Spleen (tissue), 13 donors: ENCODE measurements at places on chromosomes 2 and 18. TPM values are rescaled to one million over a fixed set of nuclear protein-coding genes. Genes with fewer than 3 reads are reported as not detected.

CD8B2 gene
- polyA plus RNA-seq, result 0.22 TPM

DTYMK gene
- polyA plus RNA-seq, result 38.9 TPM

- no peak for DNase-seq
Observed at GRCh38 chr2:179952658-179953057, 54.4 kb downstream of the CWC22 start.

DNA sequence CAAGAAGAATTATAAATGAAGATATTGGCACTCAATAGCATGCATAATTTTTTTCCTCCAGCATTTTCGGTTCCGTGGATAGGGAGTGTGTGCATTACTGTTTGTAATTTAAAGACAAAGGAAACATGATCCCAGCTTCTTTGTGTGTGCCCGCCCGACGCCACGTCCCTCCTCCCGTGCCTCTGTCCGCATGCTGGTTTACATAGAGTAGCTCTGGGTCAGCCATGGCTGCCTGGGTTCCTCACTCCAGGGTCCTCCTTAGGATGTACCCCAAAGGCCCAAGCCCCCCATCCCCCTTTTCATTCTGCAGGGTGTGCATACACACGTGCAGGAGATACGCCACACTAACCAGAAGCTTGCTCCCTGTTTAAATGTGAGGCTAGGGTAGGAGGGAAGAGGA is 214.7 kb downstream of the KLHL29 start:
- DNase-seq, result peak; percentile 22

GRCh38 chr2:128444121-128444771 is 125.6 kb upstream of the HS6ST1 start:
- peak; percentile 69 for DNase-seq

- DNase-seq, result no peak
Observed at GRCh38 chr18:13261661-13262357, 43.2 kb downstream of the LDLRAD4 start.
